Activated T-helper 2 cell treated with anti-CD3 and anti-CD28 coated beads, Interferon-gamma antibody, Interleukin-2, Interleukin-4, amounts not matched to agents 10 μg/mL and 5 μg/mL and 100 μg/mL, durations not matched to agents 14 hours and 24 hours and 36 hours (primary cell): ENCODE measurements at places on chromosomes 12 and 14.

DNA sequence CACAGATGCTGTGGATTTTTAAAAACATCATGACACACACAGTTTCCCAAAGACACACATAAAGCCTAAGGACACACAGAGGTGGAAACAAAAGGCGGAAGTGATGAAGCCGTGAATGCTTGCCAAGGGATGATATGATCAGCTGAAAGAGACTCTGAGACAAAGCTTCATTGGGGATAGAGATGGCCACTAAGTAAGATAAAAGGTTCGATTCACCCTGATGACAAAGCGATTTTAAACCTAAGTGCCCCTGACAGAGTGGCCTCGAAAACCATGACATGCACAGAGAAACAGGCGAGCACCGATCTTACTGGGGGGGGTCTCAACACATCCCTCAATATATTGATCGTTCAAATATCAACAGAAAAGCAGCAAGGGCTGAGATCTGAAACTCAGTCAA, 20.3 kb upstream of the EIF5 start:
- DNase-seq: no peak

GRCh38 chr12:104473374-104473983, 16.7 kb downstream of the CHST11 start:
- no peak for DNase-seq

- DNase-seq: no peak
Observed at GRCh38 chr14:39320318-39320717, 86.6 kb downstream of the MIA2 start.

DNA sequence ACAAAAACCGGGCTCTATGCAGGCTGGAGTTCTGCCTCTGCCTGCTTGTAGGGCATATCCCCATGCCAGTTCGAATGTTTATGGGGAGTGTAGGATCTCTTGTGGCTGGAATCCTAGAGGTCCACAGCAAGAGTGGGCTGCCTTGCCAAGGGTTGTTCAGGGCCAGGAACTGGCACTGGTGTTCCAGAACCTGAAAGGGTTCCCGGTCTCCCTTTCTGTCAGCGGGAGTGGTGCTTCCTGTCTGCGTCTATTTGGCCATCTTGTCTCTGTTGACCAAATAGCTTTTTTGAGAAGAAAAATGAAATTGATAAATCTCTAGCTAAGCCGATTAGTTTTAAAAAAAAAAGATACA, 17.8 kb downstream of the OLR1 start:
- DNase-seq: no peak

GRCh38 chr14:41859336-41859735, 252.7 kb downstream of the LRFN5 start:
- no peak for DNase-seq

DNA sequence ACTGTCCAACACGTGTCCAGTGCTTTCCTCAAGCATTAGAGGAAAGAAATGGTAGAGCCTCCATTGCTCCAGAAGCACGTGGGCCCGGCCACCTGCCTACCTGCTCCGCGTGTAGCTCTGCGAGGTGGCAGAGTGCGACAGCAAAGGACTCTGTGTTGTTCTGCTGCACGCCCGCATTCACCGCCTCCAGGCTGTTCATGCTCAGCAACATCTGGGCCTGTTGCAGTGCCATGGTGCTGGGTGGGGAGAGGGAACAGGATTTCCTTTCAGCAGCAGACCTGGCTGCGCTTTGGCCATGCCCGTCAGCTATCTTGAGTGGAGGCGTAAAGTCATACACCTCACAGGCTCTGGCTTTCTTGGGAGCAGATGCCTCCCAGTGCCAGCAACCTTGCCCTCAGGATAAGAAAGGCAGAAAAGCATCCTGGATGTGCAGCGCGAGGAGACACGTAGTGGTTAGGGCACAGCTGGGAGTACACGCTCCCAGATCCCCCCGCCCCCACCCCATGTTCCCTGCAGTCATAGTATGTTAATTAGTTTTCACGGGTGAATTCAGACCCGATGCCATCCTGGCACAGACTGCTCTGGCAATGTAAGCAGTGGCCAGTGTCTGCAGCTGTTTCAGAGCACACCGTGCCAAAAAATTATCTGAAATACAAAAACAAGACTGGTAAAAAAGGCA, 25.1 kb downstream of the ANAPC5 start:
- no peak for DNase-seq

GRCh38 chr12:111424189-111424792, 18.6 kb downstream of the SH2B3 start:
- no peak for DNase-seq

GRCh38 chr14:89000007-89000942, 175.8 kb downstream of the TTC8 start:
- DNase-seq: no peak

DNA sequence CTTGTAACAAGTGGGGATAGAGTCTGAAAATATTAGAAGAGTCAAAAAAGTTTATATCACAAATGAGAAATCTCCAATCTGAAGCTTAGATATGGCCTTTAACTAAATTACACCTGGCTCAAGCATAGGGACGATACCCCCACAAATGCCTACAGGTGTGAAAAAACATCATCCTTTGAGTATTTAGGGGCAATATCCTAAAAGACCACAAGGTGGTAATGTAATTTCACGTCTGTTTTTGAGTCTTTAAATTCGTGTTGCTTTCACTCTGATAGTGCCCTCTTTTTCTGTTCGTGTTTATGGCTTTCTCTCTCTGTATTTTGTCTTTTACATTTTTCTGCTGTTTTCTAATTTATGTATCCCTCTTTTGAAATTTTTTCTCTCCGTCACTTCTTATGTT, 84.3 kb downstream of the ETNK1 start:
- no peak for DNase-seq

DNA sequence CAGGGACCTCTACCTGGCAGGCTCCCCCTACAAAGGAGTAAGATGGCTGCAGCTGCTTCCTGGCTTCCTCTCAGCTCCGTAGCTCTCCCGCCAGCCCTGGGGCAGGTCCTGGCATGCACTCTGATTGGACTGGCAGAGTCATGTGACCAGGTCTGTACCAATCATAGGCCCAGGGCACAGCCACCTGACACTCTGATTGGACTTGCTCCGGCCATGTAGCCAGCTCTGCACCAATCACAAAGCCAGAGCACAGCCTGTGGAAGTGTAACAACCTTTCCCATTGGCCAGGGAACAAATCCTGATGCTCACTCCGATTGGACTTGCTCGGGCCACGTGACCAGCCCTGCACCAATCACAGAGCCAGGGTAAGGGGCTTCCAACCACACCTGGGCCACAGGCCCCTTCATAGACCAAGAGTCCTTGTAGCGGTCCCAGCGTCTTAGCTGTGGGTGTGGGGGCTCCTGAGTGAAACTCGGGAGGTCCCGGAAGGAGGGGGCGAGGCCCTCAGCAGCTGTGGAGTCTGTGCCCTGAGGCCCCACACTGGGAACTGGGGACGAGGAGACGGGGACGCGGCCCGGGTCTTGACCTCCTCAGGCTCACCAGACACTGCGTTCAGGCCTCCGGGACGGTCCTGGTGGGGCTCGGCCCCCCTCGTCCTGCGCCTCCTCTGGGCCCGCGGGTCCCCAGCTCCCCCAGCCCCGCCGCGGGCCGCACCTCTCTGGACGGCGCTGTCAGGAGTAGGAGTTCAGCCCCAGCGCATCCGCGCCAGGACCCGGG, 210.6 kb downstream of the ADGRD1 start:
- no peak for DNase-seq

DNA sequence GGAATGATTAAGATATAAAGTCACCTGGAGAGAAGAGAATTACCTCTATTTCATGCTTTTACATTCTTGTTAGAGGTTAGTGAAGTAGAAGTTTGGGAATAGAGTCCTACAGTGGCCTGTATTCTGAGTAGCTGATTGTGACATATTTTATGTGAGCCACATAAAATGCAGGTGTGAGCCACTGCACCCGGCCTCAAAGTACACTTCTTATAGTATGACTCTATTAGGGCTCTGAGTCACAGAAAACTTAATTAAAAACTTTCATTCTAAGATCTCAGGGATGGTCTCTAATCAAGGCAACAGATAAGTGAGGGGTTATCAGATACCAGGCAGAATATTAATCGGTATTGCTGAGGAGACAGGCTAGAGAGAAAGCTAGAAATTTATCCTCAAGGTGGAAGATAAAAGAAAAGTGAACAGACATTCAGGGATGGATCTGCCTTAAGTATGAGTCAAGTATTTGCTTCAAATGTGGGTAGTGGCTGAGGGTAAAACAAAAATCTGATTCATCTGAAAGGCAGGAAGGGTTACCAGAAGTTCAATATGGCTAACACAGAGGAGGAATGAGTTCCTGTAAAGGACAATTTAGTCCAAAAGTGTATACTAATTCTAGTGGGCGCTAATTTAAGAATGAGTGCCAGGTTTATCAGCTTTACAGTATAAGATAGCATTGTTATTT, 5.5 kb upstream of the G2E3 start:
- DNase-seq: no peak

DNA sequence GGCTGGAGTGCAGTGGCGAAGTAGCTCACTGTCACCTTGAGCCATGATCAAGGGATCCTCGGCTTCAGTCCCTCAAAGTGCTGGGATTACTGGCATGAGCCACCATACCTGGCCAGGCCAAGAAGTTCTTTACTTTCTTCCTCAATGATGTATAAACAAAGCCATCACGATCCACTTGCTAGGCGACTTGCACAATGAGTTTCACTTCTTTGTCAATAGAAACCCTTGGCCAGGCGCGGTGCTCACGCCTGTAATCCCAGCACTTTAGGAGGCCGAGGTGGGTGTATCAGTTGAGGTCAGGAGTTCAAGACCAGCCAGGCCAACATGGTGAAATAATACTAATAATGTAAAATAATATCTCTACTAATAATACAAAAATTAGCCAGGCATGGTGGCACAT, 14.4 kb upstream of the SPSB2 start:
- DNase-seq: no peak

- no peak for DNase-seq
Observed at GRCh38 chr14:61542848-61543790, 152.2 kb upstream of the HIF1A start.

- DNase-seq: no peak
Observed at GRCh38 chr14:99821519-99822508, 28.6 kb downstream of the EML1 start.

DNA sequence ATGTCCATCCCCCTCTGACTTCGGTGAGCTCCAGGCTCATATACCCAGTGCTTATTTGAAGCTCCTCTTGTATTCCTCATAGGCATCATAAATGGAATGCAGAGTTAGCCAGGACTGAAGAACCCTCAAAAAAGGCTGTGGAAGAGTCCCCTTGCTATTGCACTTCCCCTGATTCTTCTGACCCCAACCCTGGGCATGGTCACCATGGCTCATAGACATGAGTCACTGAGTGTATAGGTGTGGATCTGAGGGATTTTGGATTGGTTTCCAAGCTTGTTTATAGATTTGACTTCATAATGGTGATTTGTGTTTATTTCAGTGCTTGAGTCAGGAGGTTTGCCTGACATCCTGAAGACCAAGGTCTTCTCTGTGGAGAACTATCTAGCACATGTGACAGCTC, 98.4 kb upstream of the SLC38A2 start:
- DNase-seq: no peak

DNA sequence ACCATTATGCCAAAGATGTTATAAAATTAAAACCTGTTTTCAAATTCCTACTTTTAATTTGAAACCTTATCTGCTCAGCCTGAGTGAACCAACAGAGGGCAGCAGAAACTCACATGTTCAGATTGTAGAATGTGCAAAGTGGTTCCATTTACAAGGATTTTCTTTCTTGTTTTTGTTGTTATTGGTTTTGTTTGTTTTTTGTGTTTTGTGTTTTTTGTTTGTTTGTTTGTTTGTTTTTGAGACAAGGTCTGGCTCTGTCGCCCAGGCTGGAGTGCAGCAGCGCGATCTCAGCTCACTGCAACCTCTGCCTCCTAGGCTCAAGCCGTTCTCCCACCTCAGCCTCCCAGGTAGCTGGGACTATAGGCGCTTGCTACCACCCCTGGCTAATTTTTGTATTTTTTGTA, 22.8 kb upstream of the GARIN2 start:
- no peak for DNase-seq

DNA sequence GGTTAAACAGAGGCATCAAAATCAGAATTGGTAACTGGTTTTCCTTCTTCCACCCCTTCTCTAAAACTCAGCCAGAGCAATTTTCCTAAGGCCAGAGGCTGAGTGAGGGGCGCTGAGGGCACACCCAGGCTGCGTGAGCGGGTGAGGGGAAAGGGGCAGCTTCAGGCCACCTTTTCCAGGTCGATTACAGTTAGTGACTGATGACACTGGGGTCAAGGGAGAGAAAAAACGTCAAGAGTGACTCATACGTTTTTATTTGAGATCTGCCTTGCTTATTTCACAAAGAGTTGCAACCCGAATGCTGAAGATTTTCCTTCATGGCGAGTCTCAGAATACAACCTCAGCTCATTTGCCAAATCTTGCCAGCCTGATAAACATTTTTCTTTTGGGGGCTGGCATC, 46.7 kb upstream of the EVL start:
- DNase-seq: no peak

DNA sequence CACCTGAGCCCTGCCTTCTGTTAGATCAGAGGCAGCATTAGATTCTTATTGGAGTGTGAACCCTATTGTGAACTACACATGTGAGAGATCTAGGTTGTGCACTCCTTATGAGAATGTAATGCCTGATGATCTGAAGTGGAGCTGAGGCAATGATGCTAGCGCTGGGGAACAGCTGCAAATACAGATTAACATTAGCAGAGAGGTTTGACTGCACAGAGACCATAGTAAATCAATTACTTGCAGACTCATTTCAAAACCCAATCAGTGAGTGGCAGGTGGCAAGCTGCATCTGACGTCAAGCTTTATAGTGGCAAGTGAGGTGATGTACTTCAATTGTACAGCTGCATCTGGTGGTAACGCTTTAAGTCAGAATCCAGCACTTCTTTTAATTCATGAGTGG, 141.6 kb downstream of the GPHN start:
- DNase-seq: no peak

DNA sequence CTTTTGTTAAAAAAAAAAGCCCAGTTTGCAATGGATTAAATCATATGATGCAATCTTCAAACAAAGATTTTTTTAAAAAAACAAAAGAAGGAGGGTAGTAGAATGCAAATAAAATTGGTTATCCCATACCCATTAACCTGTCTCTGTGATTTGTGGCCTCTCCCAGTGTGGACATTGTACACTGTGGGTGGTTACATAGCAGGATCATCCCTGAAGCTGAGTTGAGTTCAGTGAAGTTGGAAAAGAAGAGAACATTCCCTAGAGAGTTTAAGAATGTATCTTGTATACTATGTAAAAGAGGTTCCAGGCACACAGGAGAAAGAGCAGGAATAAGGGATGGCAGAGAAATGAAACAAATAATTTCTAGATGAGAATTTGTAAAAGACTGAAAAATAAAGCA, 142.4 kb upstream of the SLC16A7 start:
- DNase-seq: no peak

DNA sequence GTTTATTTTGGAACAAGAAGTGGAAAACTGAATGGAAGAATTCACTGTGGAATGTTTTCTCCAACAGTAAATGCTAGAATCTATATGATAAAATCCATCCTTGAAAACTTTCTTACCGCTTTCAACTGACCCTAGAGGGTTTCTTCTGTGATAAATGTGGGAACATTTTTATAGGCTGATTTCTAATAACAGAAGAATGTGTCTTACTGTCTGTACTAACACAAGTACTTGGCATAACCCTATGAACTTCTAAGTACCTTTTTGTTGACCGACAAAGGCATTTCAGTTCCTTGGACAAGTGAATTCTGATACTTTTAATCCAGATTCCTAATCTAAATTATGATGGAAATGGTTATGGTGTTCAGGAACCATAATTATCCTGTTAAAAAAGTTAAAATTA, 1109.7 kb upstream of the FLRT2 start:
- no peak for DNase-seq

GRCh38 chr12:13258197-13258596, 61.7 kb downstream of the EMP1 start:
- no peak for DNase-seq

GRCh38 chr14:99354166-99354875, 82.3 kb upstream of the BCL11B start:
- no peak for DNase-seq

GRCh38 chr14:54440037-54440436, 1.1 kb downstream of the CNIH1 start:
- DNase-seq: no peak
